ENCODE measurements at places on chromosomes 16 and 17.

DNA sequence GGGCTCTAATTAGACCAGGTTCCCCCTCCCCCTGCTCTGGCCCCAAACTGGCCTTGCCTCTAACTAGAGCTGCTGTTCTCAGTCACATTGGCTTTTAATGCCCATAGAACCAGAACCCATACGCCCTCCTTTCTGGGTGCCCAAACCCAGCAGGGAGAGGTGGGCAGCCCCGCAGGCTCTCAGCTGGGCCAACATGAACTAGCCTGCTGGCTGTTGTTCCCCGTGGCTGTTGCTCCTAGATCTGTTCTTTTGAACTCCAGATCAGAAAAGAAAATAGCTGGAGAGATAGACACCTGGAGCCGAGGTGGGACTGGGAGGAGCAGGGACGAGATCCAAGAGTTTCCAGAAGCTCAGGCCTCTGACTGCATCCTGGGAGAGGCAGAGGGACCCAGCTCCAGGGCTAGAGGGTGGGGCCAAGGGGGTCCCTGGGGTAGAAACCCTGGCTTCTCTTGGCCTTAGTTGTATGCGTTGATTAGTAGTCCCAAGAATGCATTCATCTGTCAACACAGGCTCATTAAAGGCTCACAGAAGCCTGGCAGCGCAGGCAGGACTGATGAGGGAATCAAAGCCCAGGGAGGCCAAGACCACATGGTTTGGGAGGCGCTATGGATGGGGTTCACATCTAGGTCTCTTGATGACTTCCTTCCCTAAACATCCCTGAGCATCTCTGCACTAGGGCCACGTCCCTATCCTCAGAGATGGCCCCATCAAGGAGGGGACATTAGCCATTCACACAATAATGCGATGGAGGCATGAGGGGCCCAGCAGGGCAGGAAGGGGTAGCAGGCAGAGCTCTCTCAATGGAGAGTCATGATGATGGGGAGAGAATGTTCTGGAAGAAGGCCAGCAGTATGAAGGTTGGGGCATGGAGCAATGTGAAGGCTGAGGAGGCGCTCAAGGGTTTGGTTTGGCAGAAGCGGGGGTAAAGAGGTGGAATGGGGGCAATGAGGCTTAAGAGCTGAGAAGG lies 1.3 kb upstream of the CPSF4L start:
- DNase-seq = no peak

- DNase-seq = no peak
These were observed 6.3 kb upstream of the EXOSC6 start for GRCh38 chr16:70258065-70258464.

GRCh38 chr17:16976725-16977550 lies 5.0 kb upstream of the TNFRSF13B start:
- DNase-seq = no peak

GRCh38 chr17:34398990-34399389 lies 36.0 kb upstream of the CCL1 start:
- DNase-seq = no peak

All from NCI-H2081 treated with DMSO at 0.1 percent for 48 hours (cell line).